Ascending aorta (tissue), 2 donors: ENCODE measurements at places on chromosomes 3 and 15.

DNA sequence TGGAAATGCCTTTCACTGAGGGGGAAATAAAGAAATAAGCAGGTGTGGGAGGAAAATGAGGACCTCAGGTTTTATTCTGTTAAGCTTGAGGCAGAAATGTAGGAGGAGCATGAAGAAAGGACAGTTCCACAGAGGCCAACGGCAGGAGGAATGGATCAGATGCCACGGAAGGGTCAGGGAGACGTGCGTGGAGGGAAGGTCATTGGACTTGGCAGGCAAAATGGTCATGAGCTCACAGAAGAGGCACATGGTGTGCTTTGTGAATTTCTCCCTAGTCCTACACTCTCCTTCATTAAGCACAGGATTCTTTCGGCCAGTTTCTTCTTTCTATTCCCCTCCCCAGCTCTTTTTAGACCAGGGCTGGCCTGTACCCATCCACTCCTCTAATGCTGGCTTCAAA is 32.5 kb upstream of the THSD4 start:
- peaks cover 5% of the 10 kb centered on the region for H3K4me1 ChIP-seq
- H3K27ac ChIP-seq = peak overlapping the region; percentile 93
- peak; percentile 81 for DNase-seq
- H3K4me3 ChIP-seq = no peak overlapping the region

DNA sequence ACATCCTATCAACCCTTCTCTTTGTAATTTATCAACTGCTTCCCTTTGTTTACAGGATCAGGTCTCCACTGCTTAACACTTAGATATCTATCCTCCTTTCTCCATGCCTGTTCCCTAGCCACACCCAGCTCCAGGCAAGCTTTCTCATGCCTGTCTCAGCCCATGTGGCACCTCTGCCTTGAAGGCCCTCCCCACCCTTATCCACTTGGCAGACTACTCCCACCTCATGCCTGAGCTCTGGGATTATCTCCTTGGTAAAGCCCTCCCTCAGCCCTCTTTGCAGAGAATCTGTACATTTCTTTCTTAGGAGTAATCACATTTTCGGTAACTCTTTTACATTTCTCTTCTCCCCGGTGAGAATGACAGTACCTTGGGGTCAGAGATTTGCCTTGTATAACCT is 96.0 kb downstream of the ATP1B3 start:
- H3K36me3 ChIP-seq = peaks cover 2% of the 10 kb centered on the region
- H3K27me3 ChIP-seq = no peaks in the 10 kb centered on the region
- DNase-seq = no peak

DNA sequence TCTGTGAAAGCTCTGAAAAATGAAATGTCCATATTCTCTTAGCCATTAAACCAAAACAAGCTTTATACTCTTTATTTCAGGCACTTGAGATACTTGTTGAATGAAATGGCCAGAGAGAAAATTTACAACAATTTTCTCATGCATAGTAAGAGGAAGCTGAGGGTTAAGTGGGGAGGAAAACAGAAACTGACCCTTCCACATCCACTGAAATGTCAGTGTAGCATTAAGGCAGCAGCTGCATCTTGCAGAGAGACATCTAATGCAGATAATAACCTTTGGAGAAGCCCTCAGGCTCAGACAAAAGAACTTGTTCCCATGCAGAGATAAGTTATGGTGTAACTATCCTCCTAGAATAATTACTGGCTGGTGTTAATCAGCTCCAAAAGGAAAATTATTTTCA is 34.0 kb downstream of the ZDHHC23 start:
- H3K4me1 ChIP-seq = no peaks in the 10 kb centered on the region
- DNase-seq = no peak
- no peaks in the 10 kb centered on the region for H3K27me3 ChIP-seq

- peaks cover 9% of the 10 kb centered on the region for H3K36me3 ChIP-seq
- H3K27ac ChIP-seq = peak overlapping the region; percentile 37
- H3K4me3 ChIP-seq = no peak overlapping the region
- H3K27me3 ChIP-seq = no peaks in the 10 kb centered on the region
Measured at GRCh38 chr3:119663885-119664284, 3.5 kb upstream of the POPDC2 start.

- no peaks in the 10 kb centered on the region for H3K4me1 ChIP-seq
- no peaks in the 10 kb centered on the region for H3K36me3 ChIP-seq
- no peaks in the 10 kb centered on the region for H3K27me3 ChIP-seq
- no peak for DNase-seq
Measured at GRCh38 chr3:71485896-71486295, 97.6 kb downstream of the FOXP1 start.

DNA sequence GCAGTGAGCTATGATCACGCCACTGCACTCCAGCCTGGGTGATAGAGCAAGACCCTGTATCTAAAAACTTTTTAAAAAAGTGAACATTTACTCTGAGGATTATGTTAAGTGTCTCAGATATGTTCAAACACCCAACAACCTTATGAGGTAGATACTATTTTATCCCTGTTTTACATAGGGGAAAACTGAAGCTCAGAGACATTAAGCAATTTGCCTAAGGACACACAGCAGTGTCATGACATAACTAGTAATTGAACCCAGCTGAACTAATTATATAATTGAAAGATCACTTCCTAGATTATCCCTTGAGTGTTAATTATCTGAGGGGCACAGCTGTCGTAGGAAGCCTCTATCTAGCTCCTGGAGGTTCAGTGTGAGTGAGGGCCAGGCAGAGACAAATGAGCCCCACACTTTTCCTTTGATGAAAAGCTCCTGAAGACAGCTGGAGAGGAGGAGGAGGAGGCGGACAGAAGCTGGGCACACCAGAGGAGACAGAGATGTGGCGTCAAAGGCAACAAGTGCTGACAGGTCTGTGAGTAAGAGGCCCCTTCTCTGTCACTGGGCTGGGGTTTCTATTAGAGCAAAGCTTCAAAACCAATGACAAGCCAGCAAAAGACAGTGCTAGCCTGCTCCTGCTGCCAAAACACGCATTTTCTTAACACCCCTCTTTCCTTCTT is 20.5 kb downstream of the TRH start:
- H3K36me3 ChIP-seq = no peaks in the 10 kb centered on the region
- H3K4me1 ChIP-seq = no peaks in the 10 kb centered on the region
- DNase-seq = no peak
- no peaks in the 10 kb centered on the region for H3K27me3 ChIP-seq
- no peak overlapping the region for H3K4me3 ChIP-seq

DNA sequence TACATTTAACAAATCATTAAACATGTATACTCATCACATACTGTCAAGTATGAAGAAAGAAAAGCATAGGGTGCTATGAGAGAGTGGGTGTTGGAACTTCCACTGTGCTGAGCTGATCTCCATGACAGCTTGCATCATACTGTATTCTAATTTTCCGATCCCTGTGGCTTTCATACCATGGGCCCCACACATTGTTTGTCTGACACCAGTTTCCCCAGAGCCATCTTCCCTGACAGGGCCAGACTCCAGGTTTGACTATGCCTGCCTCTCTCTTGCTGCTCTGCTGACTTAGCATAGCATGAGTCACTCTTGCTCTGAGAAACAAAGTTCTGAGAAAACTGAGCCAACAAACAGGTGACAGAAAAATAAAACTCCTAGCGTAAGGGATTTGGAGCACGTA is 37.0 kb upstream of the CASR start:
- no peaks in the 10 kb centered on the region for H3K27me3 ChIP-seq
- H3K4me3 ChIP-seq = no peak overlapping the region
- DNase-seq = no peak
- H3K4me1 ChIP-seq = no peaks in the 10 kb centered on the region
- H3K36me3 ChIP-seq = no peaks in the 10 kb centered on the region

- no peak within 1 kb of the TSS for H3K27ac ChIP-seq
- peaks cover 17% of the 10 kb centered on the region for H3K4me1 ChIP-seq
- H3K27me3 ChIP-seq = no peaks in the 10 kb centered on the region
- DNase-seq = no peak
- H3K36me3 ChIP-seq = no peaks in the 10 kb centered on the region
- no peak within 1 kb of the TSS for H3K4me3 ChIP-seq
Measured at GRCh38 chr3:159839561-159840379, 148.9 kb upstream of the IL12A start.

DNA sequence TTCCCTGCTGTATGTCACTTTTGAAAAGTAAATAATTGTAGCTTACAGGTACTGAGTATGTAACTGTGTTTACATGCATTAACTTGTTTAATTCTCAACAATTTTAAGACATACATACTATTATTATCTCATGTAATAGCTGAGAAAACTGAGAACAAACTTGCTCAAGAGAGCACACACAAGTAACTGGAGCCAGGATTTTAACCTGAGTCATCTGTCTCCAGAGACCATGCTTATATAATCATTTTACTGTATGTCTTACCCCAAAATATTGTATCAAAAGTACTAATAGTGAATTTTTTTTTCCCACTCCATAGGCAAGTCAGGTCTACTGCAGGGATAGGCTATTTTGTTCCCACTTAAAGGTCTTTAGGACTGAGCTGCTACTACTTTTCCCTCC is 95.4 kb downstream of the FEZF2 start:
- H3K36me3 ChIP-seq = peaks cover 23% of the 10 kb centered on the region
- H3K4me1 ChIP-seq = no peaks in the 10 kb centered on the region
- no peak overlapping the region for H3K4me3 ChIP-seq
